ENCODE measurements at places on chromosomes 6 and 20.

- DNase-seq = no peak
Observed at GRCh38 chr6:71277926-71278600, 10.5 kb upstream of the OGFRL1 start.

- DNase-seq = no peak
Observed at GRCh38 chr6:25442898-25443297, 163.7 kb downstream of the CARMIL1 start.

DNA sequence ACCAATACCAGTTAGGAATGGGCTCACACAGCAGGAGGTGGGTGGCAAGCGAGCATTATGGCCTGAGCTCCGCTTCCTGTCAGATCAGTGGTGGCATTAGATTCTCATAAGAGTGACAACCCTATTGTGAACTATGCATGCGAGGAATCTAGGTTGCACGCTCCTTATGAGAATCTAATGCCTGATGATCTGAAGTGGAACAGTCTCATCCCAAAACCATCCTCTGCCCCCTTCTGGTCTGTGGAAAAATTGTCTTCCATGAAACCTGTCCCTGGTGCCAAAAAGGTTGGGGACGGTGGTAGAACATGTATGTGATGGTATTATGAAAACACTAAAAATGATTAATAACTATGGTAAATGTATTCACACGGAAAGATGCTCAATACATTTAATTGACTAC, 99.7 kb upstream of the HIVEP1 start:
- DNase-seq = no peak

DNA sequence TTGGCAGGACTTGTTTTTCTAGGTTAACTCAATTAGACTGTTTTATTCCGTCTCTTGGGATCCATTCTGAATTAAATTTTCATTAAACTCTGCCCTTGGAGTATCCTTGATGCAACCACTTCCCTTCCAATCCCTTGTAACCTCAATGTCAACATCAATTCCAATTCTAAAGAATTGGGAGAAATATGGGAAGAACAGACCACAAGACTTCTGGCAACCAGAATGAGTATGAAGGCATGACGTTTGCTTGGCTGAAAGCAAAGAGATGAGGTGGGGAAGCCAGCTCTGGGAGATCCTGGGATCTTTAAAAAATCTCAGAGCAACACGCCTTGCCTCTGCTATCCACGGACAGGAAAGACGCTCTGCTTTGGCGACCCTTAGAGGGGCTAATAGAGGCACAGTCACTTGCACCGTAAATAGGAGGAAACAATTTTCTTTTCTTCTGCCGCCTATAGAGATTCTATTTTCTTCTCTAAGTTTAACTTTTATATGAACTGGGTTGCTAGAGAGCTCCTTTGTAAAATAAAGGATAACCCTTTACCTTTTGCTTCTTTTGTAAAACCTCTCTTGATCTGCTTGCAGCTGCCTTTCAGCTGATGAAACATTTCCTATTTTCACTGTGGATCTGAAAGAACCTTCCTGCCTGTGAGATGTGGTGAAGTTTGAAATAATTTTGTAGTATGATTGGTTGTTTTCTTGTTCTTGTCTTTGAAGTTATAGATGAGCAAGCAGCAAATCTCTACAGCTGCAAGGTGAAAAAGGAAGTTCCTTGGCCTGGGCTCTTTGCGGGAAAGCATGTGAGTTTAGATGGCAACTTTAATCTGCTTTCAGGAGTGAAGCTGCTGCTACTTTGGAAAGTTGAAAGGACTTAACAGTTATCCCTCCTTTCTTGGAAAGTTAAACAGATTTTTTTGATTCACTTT, at the start of gene ASIP:
Gene ASIP (plus strand): TSS at position 731 of the 923 bp plus-strand sequence. CDS start 18,952 bp downstream, outside the sequence.
- DNase-seq = no peak

DNA sequence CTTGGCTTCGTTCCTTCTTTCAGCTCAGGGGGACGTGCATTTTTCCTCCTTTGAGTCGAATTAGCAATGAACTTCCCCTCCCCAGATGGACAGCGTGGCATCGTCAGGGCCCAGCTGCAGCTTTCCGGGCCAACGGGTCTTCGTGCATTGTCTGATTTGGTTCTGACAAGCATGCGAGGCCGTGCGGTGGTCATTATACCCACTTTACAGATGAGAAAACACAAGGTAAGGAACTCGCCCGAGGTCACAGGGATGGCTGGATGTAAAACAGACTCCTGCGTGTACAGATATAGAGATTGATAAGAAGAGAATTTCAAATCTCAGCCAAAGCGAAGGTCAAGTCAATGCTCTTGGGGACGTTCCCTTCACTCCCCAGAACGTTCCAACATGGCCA, 187.6 kb upstream of the SULF2 start:
- no peak for DNase-seq

- DNase-seq = no peak
Observed at GRCh38 chr20:19785173-19785982, 27.3 kb downstream of the RIN2 start.

- peak; percentile 92 for DNase-seq
Observed at GRCh38 chr20:63230800-63231268, 4.9 kb upstream of the BIRC7 start.

DNA sequence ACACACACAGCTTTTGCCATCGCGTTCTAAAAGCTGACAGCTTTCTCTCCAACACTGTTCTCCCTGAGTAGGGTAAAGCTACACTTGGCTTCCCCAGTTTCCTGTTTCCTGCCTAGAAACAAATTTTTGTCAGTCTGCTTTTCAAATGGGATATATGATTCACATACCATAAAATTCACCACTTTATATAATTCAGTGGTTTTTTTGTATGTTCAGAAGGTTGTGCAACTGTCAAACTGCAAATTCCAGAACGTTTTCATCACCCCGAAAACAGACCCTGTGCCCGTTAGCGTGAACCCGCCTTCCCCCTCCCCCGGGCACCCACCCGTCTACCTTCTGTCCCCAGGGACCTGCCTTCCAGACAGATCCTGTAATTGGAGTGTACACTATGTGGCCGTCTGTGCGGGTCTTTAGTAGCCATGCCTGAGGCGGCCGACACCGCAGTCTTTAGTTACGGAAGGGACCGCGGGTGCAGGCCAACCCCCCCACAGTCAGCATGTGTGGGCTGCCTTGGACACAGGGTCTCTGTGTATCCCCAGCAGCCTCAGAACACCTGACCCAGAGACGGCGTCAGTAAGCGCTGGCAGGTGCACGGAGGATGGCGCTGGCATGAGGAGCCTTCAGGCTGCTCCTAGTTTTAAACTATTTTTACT, 16.6 kb downstream of the HRH3 start:
- DNase-seq = no peak

DNA sequence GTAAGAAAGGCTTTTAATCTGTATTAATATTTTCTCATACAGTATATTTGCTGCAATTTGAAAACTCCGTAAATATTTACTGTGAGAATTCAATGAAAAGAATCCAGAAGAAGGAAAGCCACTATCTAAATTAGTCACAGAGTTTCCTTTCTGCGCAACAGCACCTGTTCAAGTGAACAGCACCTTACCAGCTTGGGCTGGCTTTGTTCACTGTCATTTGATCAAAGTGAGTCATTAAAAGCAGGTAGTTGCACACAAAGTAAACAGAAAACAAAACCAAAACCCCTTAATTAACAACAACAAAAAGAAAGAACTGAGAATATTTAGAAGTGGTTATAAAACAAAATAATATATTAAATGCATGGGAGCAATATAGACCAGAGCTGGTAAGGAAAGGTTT, 12.8 kb downstream of the SMLR1 start:
- DNase-seq = no peak

- DNase-seq = no peak
Observed at GRCh38 chr6:3557336-3557735, 100.5 kb upstream of the SLC22A23 start.

DNA sequence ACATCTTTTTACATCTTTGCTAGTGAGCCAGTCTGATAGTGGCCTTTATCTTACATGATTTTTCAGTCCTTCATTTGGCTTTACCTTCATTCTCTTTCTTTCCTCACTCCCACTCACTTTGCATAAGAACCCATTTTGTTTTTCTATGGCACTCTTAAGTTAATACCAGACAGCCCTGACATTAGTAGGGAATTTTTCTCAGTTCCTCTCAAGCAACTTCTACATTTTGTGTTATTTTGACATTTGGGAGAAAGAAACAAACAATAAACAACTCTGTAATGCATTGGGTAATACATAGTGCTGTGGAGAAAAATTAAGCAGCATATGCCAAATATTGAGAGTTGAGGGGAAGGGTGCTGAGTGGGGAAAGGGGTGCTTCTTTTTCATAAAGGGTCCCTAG, 524.1 kb upstream of the JAG1 start:
- DNase-seq = no peak

DNA sequence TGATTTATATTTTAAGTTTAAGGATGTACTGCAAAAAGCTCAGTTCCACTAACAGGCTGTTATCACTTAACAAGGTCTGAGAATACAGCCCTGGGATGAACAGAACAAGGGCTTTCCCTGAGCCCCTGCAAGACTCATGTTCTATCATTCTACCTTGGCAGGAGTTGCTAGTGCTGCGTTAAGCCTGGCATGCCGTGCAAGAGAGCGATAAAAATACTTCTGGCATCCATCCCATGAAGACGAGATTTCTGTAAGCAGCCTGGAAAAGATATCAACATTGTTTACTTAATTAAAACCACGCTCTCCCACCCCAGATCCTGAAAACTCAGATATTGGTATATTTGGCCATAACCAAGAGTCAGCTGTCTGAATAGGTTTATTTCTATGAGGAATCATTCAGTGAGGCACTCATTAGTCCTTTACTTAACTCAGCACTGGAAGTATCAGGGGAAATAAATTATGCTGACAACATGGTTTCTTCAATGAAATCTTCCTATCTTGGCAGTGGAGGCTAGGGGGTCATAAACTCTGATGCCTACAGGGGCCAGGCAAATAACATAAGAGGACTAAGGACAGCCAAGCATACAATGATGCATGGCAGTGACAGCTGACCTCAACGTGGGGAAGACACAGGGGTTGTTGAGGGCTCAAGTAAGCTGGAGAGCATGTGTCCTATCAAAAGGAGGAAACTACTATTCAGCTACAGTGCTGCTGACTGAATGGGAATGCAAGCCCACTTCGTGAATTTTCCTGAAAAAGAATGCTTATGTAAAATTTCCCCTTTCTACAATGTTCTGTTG, 37.6 kb upstream of the LYRM2 start:
- DNase-seq = no peak

- no peak for DNase-seq
Observed at GRCh38 chr6:151490996-151491395, 2.8 kb upstream of the CCDC170 start.

DNA sequence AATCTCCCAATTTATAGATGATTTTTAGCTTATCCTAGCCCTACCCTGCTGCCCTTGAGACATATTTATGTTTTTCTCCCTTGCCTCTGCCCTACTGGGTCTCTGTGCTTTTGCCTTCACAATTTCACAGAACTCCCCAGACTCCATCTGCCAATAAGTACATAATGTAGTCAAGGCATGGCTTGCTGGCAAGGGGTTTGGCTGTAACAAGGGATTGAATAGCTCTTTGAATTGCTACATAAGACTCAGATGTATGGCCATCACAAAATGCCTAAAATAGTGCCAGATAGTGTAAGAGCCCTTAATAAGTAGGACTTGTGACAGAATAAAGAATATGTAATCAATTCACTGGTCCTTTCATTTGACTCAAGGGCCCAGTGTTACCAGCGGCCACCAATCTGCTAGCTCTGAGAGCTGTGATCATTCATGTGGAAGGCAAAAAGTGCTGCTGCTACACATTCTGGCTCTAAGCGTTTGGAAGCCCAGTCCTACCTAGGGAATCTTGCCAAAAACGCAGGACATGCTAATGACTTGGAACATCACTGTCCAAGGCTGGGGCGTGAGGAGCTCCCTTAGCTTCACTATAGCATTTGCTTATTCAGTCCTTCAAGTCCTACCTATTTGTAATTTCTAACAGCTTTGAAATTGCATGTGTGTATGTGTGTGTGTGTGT, 20.5 kb downstream of the CLVS2 start:
- DNase-seq = peak; percentile 37

DNA sequence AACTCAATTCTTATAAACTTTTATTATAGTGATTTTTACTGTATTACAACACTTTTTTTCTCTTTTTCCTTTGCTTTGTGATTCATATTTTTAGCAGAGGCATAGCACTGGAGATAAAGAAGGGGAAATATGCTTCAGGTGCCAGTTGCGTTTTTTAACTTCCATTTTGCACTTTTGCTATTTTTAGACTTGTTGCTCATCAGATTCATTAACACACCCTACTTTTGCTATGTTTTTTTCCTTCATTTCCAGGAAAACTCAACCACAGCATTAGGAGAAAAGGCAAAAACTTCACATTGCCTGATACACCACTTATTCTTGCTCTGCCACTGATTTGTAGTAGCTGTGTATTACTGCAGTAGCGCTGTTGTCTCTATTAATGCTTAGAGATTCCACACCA, 8.0 kb upstream of the TMEM30A start:
- no peak for DNase-seq

GRCh38 chr6:37668251-37668650, 29.4 kb downstream of the MDGA1 start:
- DNase-seq = no peak

Data from neural progenitor cell (in vitro differentiated cells).